ENCODE measurements at places on chromosomes 12 and 14. TPM values are rescaled to one million over a fixed set of nuclear protein-coding genes. Genes with fewer than 3 reads are reported as not detected.

DNA sequence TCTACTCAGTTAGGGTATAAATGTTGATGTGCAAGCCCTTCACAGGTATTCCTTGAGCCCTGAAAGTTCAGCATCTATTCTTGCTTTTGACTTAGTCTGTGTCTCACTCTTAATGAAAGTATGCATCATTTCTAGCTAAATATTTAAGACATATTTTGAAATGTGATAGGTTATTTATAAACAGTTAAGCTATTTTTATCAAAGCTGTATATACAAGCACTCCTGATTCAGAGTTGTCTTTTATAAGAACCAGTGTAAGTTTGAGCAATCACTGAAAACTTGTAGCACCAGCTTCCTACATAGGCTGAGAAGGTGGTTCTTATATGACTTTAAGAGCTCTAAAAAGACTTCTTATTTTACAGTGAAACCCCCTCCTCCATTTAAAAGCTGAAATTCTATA lies 98.6 kb downstream of the MYF5 start:
- no peaks in the 10 kb centered on the region for H3K4me1 ChIP-seq
- no peak overlapping the region for H3K4me3 ChIP-seq
- H3K36me3 ChIP-seq: no peaks in the 10 kb centered on the region

DNA sequence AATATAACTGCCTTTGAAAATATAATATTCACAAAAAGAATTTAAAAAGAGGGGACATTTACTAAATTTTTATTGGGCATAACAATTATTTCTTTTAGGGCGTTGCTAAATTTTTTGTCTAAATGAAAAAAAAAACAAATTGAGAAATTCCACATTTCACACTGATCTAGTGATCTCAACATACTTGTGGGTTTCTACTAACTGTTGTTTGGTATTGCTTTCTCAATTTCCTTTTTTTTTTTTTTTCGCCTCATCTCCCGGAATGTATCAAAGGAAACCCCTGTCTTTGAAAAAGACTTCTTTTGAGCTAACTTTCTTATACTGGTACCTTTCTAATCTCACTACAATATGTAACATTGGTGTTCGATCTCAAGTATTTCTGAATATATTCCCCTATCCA lies at the start of gene CLEC4D:
CLEC4D (plus strand) TSS at position 248 of the 400 bp plus-strand sequence. CDS start 230 bp downstream, outside the sequence.
- DNase-seq: no peak
- no peaks in the 10 kb centered on the region for H3K4me1 ChIP-seq
- H3K27ac ChIP-seq: no peak within 1 kb of the TSS

- no peak overlapping the region for H3K27ac ChIP-seq
- no peak overlapping the region for H3K4me3 ChIP-seq
- H3K27me3 ChIP-seq: no peaks in the 10 kb centered on the region
Observed at GRCh38 chr14:51954031-51954430, 35.3 kb upstream of the RTRAF start.

DNA sequence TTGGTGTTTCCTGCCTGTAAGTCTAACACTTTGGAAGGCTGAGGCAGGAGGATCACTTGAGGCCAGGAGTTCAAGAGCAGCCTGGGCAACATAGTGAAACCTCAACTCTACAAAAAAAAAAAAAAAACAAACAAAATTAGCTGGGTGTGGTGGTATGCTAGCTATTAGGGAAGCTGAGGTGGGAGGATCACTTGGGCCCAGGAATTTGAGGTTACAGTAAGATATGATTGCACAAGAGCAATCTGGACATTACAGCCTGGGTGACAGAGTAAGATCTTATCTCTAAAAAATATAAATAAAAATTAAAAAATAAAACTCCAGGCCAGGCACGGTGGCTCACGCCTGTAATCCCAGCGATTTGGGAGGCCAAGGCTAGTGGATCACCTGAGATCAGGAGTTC lies 39.8 kb upstream of the CMKLR1 start:
- no peaks in the 10 kb centered on the region for H3K27me3 ChIP-seq
- no peak overlapping the region for H3K4me3 ChIP-seq
- no peaks in the 10 kb centered on the region for H3K36me3 ChIP-seq
- no peak for DNase-seq
- no peaks in the 10 kb centered on the region for H3K4me1 ChIP-seq

DNA sequence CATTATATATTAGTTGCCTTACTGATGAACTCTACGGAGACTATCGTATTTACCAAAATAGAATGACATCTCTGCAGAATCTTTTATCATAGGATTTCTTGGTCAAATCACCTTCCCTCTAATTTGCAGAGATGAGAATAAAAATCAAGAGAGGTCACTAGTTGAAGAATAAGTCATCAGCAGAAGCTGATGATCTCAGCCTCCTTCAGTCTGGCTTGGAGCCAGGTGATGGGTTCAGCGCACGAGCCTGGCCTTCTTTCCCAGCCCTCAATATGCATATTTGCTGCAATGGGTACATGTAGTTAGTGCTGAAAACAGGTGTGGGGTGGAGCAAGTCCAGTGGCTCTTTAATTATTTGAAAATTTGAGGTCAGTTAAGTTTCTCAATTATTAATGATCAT lies 19.2 kb upstream of the EMP1 start:
- H3K36me3 ChIP-seq: no peaks in the 10 kb centered on the region
- H3K4me1 ChIP-seq: peaks cover 28% of the 10 kb centered on the region
- no peak overlapping the region for H3K27ac ChIP-seq
- H3K27me3 ChIP-seq: no peaks in the 10 kb centered on the region
- DNase-seq: no peak
- H3K4me3 ChIP-seq: no peak overlapping the region

The WNT5B gene
- total RNA-seq: 7.8 TPM

The POC1B gene
- total RNA-seq: 12.5 TPM

The PNN gene
- 38.1 TPM for total RNA-seq

DNA sequence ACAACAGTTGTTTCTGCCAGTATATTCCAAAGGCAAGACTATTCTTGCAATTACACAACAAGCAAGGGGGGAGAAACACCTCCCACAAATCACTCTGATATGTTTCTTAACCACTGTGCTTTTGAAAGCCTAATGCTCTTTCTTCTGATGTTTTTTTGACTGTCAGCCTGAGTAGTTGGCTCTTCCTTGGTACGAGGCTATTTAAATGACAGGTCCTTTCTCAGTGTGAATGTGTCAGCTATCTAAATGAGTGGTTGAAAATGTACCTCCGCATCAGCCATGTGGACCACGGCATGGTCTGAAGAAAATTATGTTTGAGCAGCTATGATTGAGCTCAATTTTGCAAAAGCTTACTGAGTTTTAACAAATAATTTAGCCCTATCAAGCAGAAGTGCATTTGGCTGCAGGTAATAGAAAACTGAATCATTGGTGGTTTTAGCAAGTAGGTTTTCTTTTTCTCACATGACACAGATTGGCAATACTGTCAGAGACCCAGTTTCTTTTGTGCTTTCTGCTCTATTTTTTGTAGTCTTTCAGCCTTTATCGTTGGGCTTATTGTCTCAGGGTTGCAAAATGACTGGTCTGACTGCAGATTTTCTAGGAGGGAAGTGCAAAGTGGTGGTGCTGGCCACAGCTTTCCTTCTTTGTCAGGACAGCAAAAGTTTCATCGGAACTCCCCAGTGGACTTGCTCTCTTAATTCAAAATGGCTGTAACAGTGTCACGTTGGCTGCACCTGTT lies 162.8 kb downstream of the RGS6 start:
- no peak overlapping the region for H3K4me3 ChIP-seq
- DNase-seq: no peak
- H3K36me3 ChIP-seq: no peaks in the 10 kb centered on the region
- no peaks in the 10 kb centered on the region for H3K4me1 ChIP-seq

DNA sequence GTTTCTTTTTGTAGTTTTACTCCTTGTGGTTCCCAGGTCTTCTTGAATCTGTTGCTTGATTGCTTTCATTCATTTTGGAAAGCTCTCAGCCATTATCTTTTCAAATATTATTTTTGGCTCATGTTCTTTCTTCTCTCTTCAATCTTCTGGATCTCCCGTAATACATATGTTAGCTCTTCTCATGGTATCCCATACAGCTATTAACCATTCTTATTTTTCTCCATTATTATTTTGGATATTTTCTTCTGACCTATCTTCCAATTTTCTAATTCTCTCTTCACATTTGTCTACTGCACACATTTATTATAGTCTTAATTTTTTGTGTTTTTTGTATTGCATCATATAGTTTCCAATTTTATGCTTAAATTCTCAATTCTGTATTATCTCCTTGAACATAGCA lies 123.9 kb upstream of the ARID2 start:
- no peak for DNase-seq
- no peaks in the 10 kb centered on the region for H3K4me1 ChIP-seq
- no peak overlapping the region for H3K27ac ChIP-seq
- peaks cover 2% of the 10 kb centered on the region for H3K27me3 ChIP-seq

The LGALS3 gene
- 373 TPM for total RNA-seq

The CLEC1B gene
- 2.2 TPM for total RNA-seq

DNA sequence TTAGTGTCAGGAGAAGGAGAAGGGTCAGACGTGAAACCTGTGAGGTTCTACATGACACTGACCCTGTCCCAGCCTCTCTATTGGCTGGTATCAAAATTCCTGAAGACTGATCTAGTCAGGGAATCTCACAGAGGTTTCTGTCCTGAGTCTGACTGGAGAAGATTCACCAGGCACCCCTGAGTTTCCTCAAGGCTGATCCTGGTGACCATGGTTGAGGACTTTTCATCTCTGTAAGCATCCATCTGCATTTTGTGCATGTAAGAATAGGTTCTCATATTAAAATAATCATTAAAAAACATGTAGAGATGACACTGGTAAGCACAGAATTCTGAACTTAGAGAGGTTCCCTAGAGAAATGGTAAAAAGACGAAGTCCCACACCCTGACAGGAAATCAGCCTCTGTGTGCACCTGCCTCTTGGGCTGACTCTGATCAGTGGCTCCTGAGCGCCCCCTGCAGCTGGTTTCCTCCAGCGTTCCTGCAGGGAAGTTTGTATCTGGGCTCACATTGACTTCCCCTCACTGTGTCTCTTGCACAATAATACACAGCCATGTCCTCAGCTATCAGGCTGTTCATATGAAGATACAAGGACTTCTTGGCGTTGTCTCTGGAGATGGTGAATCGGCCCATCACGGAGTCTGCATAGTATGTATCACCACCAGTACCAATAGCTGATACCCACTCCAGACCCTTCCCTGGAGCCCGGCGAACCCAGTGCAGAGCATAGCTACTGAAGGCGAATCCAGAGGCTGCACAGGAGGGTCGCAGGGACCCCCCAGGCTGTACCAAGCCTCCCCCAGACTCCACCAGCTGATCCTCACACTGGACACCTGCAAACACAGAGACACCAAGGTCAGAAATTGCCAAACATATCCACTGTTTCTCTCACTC lies 991.9 kb downstream of the TMEM121 start:
- no peaks in the 10 kb centered on the region for H3K36me3 ChIP-seq
- H3K4me1 ChIP-seq: no peaks in the 10 kb centered on the region
- no peaks in the 10 kb centered on the region for H3K27me3 ChIP-seq
- H3K27ac ChIP-seq: no peak overlapping the region
- no peak for DNase-seq
- no peak overlapping the region for H3K4me3 ChIP-seq

DNA sequence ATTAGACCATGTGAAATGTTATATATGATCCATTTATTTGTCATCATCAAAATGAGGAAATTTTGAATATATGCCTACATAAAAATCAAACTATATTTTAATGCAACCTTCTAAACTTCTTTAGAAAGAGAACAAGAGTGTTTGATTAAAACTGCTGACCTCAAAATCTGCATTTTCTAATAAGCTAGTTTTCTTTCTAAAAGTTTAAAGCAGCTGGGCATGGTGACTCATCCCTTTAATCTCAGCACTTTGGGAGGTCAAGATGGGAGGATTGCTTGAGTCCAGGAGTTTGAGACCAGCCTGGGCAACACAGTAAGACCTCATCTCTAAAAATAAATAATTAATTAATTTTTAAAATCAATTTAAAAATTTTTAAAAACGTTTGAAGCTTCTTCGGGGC lies 36.2 kb downstream of the GNPTAB start:
- H3K27ac ChIP-seq: no peak overlapping the region
- H3K4me1 ChIP-seq: no peaks in the 10 kb centered on the region
- H3K36me3 ChIP-seq: no peaks in the 10 kb centered on the region
- no peak for DNase-seq

The DICER1 gene
- 67.9 TPM for total RNA-seq

The SERPINA9 gene
- not detected for total RNA-seq

GRCh38 chr12:123748661-123749060 lies 13.4 kb upstream of the DNAH10 start:
- peaks cover 36% of the 10 kb centered on the region for H3K36me3 ChIP-seq
- H3K27ac ChIP-seq: no peak overlapping the region
- H3K4me3 ChIP-seq: no peak overlapping the region
- H3K27me3 ChIP-seq: no peaks in the 10 kb centered on the region

DNA sequence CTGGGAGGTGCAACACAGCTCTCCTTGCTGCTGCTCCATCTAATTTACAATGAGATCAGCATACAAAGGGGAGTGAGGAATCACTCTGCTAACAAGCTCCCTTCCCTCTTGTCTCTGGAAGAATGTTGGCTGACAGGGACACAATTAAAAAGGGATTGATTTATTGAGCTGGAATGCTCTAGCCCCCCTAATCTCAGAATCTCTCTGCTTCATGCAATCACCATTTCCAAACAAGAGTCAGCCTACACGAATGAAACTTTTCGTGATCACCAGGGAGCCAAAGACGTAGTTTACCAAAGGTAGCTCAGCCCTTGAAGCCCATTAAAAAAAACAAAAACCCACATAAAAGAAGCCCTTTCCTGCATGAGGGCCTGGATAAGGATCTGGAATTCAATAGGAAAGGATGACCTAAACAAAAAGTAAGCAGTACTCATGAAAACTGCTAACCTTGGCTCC lies 223.8 kb downstream of the C12orf75 start:
- no peak overlapping the region for H3K4me3 ChIP-seq
- no peak overlapping the region for H3K27ac ChIP-seq

- no peaks in the 10 kb centered on the region for H3K27me3 ChIP-seq
- H3K4me3 ChIP-seq: no peak overlapping the region
- H3K4me1 ChIP-seq: no peaks in the 10 kb centered on the region
- no peak overlapping the region for H3K27ac ChIP-seq
- DNase-seq: no peak
Observed at GRCh38 chr14:23600322-23600707, 21.7 kb upstream of the JPH4 start.

The HOXC12 gene
- not detected for total RNA-seq

GRCh38 chr12:113391650-113392337 lies 11.9 kb downstream of the SDS start:
- no peak overlapping the region for H3K4me3 ChIP-seq
- no peak overlapping the region for H3K27ac ChIP-seq
- no peak for DNase-seq
- no peaks in the 10 kb centered on the region for H3K27me3 ChIP-seq
- H3K4me1 ChIP-seq: no peaks in the 10 kb centered on the region
- peaks cover 6% of the 10 kb centered on the region for H3K36me3 ChIP-seq

The TMEM229B gene
- total RNA-seq: 1.5 TPM

- no peak for DNase-seq
- no peaks in the 10 kb centered on the region for H3K36me3 ChIP-seq
- H3K4me1 ChIP-seq: no peaks in the 10 kb centered on the region
- H3K4me3 ChIP-seq: no peak overlapping the region
Observed at GRCh38 chr12:58564721-58565120, 355.6 kb downstream of the LRIG3 start.
